NCI-H187 treated with DMSO at 0.1 percent for 48 hours (cell line): ENCODE measurements at places on chromosomes 11 and 22.

GRCh38 chr11:92297567-92298553, 73.2 kb downstream of the FAT3 start:
- DNase-seq = peak; percentile 60

DNA sequence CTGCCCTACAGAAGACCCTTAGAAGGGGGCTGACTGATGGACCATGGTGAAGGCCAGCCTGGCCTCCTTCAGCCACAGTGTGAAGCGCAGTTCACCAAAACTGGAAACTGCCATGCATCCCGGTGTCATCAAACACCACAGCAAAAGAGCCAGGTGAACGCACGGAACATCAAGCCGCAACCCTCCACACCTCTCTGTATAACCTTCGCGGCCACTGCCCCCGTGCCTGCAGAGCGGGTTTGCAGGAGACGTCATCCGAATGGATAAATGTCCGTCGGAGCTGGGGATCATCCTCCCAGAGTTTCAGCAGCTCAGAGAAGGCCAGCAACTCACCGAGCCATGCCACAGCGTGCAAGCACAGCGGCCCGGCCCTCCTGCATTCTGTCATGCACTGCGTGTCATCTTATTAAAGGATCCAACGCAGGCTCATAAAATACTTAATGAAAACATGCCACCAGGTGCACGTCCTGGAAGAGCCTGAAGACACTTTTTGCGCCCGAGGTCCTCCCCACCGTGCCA, 309.9 kb downstream of the BRD1 start:
- no peak for DNase-seq

GRCh38 chr22:19822301-19823117, 32.2 kb downstream of the GNB1L start:
- DNase-seq = no peak

DNA sequence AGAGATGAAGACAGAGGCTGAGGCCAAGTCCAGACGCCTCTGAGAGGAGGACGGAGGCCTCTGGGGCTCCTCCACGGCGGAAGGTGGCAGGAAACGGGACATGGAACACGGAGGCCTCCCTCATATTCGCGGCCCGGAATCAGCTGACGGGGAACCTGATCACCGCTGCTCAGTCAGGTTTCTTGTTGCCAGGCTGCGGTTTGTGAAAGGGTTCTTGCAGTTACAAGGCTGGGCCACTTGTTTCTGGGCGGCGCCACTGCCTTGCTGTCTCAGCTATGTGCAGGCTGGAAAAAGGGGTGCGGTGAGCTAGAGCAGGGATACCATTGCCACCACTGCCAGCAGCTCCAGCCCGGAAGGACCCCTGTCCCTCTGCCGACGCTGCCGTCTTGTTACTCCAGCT, 10.0 kb upstream of the MMP1 start:
- no peak for DNase-seq

GRCh38 chr11:93513772-93514171, 29.4 kb downstream of the SMCO4 start:
- no peak for DNase-seq

- DNase-seq = no peak
Observed at GRCh38 chr11:68904248-68904847, 657 bp downstream of the IGHMBP2 start.

DNA sequence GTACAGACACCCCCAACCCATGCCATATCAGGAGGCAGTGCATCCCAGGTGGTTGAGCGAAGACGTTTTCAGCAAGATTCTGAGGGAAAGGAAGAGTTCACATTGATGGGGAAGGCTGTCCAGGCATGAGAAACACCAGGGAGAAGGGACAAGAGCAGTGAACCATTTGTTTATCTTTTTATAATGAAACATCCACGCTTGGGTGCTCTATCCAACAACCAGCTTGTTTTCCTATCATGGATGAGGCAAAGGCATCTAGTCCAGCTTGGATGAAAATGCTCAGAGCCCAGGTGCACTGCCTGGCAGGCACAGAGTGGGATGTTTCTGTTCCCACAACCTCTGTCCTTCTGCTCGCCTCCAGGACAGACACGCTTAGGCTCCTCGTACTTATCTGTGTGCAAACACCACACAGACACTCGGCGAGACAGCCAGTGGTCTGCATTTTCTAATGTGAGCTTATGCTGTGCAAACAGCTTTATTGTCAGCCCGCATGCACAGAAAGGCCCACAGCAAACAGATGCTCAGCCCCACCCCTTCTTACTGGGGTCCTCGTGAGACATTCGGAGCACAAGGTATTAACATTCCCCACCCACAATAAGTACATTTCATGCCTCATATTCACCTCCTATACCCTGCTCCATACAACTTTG, 45.4 kb upstream of the NTM start:
- no peak for DNase-seq

GRCh38 chr22:30253205-30253852, 6.8 kb upstream of the LIF start:
- DNase-seq = no peak

DNA sequence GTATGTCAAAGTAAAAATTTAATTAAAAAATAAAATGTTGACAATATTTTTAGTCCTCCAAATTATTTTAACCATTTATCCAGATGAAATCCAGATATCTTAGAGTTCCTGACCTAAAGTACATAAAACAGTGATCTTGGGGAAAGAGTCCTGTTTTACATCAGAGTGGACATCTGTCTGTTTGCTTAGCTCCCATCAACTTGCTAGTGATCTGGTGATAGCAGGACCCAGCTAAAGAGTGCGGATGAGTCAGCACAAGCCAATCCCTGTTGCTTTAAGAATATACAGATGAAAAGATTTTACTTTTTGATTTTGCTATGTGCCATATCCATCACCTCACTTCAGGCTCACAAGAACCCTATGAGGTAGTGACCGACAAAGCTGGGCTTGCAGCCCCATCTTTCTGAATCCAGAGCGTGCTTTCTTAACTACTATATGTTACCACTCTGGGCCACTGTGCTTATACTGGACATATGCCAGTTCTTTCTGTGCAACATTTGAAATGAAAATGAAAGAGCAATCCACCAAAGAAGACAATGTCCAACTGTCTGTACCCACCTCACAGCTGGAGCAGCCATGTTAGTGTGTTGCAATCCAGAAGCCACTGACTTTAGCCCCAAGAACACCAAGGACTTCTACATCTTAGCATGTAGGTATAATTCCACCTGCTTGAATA, 167.6 kb upstream of the SESN3 start:
- DNase-seq = no peak

- DNase-seq = no peak
Observed at GRCh38 chr11:46202149-46202548, 75.3 kb upstream of the CREB3L1 start.

GRCh38 chr11:102920118-102920684, 35.3 kb downstream of the MMP13 start:
- no peak for DNase-seq

GRCh38 chr11:128884703-128885338, 6.3 kb upstream of the KCNJ5 start:
- DNase-seq = no peak

DNA sequence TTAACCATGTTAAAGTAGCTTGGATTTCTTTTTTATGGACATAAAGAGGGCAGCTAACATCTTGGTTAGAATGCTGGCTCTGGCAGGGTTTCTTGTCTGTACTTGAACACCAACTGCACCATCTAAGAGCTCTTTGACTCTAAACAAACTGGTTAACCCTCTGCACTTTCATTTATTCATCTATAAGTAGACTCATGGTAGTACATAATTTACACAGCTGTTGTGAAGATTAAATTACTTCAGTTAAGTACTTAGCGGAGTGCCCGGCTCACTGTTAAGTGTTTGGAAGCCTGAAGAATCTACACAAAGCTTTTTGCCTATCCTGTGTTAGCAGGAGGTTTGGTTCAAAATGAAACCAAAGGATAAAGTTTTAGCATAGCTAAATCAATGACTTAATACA, 846.2 kb upstream of the API5 start:
- peak; percentile 99 for DNase-seq

DNA sequence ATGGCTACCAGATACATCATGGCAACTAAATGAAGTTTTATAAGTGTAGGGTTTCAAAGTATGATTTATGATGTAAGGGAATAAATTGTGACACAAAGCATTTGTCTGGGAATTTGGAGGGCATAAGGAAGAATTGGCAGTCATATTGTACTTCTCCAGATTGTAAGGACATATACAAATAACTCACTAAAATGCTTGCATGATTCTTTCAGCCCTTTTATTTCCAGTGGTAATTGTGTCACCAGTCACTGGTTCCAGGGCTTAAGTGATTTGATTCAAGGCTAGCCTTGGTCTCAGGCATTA, 299.4 kb upstream of the ANO5 start:
- no peak for DNase-seq

GRCh38 chr11:83102834-83103233, 31.1 kb upstream of the RAB30 start:
- no peak for DNase-seq

DNA sequence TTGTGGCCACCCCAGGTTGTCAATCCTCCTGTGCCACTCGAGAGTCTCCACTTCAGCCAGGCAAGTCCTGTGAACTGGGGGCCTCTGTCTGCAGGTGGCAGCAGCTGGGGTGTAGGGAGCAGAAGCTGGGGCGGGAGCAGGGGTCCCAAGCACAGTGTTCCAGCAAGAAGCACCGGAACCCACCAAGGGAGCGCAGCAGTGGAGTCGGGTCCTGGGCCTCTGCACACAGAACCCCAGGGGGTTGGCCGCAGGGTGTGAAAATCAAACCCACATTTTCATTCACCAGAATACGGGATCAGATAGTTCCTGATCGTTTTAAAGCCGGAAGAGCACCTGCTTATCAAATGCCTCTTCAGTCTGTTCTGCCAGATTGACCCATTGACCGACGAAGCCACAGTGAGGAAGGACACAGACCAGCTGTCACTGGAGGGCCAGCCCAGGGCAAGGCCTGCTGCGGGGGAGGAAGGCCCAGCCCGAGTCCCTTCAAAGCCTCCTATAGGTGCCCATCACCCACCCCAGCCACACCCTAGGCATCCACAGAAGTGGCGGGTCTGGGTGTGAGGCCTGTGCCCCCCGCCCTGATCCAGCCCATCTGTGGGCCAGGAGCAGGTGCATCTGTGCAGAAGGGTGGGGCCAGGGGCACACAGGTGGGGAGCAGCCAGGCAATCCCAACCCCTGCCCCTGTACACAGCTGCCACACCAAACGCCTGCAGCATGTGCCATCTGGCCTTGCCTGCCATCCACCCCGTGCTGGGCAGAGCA, 34.1 kb downstream of the RSPH14 start:
- no peak for DNase-seq

DNA sequence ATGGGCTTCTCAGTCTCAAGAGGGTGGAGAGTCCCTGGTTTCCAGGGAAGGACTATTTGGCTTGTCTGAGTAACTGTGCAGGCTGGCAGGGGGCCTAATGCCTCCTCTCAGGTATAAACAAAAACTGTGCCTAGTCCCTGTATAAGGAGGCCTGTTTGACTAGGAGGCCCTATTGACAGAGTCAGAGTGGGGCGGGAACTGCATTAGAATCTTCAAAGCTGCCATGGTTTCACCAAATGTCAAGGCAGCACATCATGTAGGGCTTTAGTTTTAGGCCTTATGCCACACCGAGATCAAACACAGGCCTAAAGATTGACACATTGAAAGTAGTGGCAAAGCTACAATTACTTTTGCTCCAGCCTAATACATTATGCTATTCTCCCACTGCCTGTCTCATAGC, 611.5 kb upstream of the B3GAT1 start:
- no peak for DNase-seq

- no peak for DNase-seq
Observed at GRCh38 chr11:15507592-15507991, 392.9 kb downstream of the INSC start.

DNA sequence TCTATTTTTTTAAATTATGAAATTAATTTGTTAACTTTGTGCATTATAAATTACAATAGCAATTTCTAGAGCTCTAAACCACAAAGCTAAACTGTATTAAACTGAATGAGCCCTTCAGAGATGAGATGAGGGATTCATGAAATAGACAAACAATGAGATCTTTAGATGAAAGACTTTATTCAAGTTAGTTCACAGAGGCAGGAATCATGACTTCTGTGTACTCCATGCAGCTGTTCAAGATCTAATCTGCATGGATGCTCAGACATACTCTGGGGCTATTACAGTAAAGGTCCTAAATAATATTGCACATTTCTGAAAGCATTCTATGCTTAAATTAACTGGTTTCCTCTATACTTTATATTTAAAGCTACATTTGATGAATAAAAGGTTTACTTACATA, 122.7 kb downstream of the FCHSD2 start:
- DNase-seq = no peak

GRCh38 chr11:10529279-10529678, 11.7 kb downstream of the RNF141 start:
- no peak for DNase-seq

GRCh38 chr22:42459287-42460063, 27.3 kb upstream of the NFAM1 start:
- no peak for DNase-seq
